NCI-H1048 (cell line): ENCODE measurements at places on chromosomes 16 and 17.

- no peak for DNase-seq
Measured at GRCh38 chr16:10923146-10923649, 19.1 kb downstream of the DEXI start.

- no peak for DNase-seq
Measured at GRCh38 chr17:58320163-58320558, 8.4 kb downstream of the TSPOAP1 start.

DNA sequence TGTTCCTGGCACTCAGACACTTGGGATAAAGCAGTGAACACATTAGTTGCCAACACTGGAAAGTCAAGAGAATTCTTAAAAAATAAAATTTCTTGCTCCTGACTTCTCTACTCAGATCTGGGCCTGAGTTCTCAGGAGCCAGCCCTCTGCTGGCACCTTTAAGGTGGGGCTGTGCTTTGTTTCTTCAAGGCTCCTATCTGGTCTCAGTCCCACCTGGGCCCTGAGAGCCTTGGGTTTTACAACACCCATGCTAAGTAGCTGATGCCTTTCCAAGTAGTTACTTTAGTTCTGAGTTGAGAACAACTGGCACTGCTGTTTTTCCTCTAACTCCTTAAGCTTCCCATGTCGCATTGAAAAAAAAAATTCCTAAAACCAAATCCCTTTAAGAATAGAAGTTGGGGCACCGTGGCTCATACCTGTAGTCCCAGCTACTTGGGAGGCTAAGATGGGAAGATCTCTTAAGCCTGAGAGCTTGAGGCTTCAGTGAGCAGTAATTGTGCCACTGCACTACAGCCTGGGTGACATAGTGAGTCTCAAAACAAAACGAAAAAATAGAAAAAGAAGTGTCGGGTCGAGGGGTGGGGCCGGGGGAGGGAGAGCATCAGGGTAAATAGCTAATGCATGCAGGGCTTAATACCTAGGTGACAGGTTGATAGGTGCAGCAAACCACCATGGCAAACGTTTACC lies 16.6 kb downstream of the CHAD start:
- DNase-seq = no peak

GRCh38 chr17:80612997-80613731 lies 68.5 kb downstream of the RPTOR start:
- DNase-seq = no peak

GRCh38 chr17:55722016-55722736 lies 488 bp downstream of the TMEM100 start:
- DNase-seq = no peak

- no peak for DNase-seq
Measured at GRCh38 chr16:90026135-90026534, 6.9 kb upstream of the DBNDD1 start.

- no peak for DNase-seq
Measured at GRCh38 chr17:46722662-46723285, 95.7 kb downstream of the WNT3 start.

DNA sequence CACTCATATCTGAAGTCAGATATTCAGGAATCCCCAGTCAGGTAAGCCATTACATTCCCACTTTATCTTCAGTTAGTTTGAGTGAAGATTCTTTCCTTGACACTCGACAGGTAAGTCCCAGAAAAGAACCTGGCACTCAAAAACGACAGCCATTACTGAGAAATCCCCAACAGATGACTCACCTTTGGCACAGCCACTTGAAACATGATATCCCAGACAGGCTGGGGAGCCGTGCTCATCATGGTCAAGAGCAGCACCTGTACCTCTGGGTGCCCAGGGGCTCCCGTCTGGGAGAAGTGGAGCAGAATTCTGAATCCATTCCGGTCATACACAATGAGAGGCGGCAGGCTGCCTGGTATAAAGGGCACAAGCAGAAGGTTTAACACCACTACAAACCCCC lies 16.8 kb upstream of the COG7 start:
- no peak for DNase-seq

- DNase-seq = no peak
Measured at GRCh38 chr16:78693496-78693895, 594.0 kb downstream of the WWOX start.

- no peak for DNase-seq
Measured at GRCh38 chr17:17572010-17572785, 19.3 kb downstream of the PEMT start.

- DNase-seq = no peak
Measured at GRCh38 chr17:54368906-54369305, 531.7 kb upstream of the TOM1L1 start.

DNA sequence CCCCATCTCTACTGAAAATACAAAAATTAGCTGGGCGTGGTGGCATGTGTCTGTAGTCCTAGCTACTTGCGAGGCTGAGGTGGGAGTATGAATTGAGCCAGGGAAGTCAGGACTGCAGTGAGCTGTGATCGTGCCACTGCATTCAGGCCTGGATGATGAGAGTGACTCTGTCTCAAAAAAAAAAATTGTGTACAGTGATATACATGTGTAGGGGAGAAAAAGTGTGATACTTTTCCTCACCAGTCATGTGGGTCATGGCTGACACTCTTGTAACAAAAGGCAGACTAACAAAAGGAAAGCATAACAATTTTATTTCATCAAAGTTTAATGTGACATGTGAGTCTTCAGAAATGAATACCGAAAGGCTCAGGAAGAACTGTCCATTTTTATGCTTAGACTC lies 2.0 kb upstream of the ABCC12 start:
- no peak for DNase-seq

DNA sequence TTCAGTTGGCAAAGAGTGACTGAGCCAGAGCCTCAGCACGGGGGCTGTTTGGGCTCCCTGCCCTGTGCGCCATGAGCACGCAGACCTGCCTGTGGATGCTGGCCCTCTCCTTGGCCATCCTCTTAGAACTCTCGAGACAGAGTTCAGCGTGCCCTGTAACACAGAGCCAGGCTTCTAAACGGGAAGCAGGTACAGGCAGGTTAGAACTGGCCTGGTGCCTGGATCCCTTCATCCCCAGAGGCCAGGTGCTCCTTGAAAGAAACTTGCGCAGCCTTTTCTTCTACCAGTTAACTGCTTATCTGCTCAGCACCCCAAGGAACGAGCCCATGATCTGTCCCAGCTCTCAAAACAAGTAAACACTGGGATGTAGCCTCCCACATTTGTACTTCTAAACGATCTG lies 6.9 kb downstream of the CCNF start:
- no peak for DNase-seq

DNA sequence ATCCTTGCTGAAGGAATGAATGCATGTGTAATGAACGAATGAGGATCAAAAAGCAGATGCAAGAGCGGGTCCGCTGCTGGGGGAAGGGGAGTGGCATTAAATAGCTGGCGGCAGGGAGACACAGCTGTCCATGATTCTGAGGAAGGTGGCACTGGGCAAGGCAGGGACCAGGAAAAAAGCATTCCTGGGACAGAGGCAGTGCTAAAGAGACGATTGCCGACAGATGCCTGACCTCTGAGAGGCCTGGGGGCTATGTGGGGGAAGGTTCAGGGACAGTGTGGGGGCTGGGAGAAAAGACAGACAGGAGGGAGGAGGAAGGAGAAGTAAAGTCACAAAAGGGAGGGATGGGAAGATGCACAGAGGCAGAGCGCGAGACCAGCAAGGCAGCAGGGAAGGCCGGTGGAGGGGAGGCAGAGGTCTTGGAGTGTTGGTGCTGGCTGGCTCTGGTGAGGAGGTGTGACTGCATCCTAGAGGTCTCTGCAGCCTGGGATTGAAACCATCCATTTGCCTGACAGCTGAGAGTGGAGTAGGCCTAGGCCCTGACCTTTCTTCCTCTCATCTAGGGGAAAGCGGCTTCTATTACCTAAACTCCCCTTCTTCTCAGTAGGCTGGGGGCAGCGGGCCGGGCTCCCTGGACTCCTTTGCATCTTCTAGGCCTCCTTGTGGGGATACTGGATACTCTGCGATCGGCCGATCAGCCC lies 109.9 kb downstream of the SDK2 start:
- DNase-seq = no peak

DNA sequence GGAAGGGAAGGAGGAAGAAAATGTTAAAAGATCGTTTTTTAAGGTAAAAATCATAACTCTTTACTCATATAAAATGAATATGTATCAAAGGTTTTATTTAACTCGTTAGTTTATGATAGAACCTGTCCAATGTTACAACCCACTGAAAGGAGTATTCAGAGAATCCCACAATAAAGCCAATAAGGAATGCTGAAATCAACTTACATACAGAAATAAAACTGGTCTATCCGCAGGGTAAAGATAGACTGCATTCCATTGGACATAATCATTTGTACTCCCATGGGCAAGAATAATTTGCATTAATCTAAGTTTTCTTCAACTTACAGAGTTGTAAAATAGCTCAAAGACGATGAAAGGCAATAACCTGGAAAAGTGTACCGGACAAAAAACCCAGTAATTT lies 17.9 kb upstream of the BEAN1 start:
- no peak for DNase-seq

DNA sequence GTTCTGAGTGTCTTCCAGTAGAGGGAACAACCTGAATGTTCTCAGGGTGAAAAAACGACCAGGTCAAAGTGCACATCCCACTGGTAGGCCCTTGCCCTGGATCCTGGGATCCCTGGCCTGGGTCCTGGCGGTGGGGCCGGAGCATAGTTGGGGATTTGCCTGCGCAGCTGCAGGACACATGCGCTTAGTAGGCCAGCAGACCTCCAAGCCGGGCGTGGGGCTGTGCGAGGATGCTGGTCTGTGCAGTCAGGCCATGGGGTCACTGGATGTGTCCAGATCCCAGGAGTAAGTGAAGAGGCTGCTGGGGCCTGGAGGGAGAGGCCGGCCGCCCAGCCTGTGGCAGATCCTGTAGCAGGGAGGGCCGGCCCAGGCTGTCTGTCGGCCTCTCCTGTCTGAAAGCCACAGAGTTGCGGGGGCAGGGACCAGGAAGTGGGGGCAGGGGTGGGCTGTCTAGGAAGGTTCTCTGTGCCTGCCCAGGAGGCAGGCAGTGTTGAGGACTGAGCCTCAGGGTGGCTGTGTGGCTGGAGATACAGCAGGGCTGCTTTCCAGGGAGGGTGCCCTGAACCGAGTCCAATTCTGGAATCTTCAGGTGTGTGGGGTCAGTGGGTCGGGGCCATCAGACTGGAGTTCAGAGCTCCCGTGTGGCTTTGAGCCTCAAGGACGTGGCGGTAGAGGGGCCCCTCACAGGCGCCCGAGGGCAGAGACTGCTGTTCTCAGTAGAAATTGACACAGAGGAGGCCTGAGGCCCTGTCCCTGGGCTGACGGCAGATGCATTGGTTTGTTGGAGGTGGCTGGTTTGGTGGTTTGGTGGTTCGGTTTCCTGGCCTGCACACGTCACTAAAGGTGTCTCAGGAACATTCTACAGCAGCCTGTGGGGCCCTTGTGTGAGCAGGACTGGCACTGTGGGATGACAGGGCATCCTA lies 17.2 kb upstream of the NUDT16L1 start:
- DNase-seq = no peak

DNA sequence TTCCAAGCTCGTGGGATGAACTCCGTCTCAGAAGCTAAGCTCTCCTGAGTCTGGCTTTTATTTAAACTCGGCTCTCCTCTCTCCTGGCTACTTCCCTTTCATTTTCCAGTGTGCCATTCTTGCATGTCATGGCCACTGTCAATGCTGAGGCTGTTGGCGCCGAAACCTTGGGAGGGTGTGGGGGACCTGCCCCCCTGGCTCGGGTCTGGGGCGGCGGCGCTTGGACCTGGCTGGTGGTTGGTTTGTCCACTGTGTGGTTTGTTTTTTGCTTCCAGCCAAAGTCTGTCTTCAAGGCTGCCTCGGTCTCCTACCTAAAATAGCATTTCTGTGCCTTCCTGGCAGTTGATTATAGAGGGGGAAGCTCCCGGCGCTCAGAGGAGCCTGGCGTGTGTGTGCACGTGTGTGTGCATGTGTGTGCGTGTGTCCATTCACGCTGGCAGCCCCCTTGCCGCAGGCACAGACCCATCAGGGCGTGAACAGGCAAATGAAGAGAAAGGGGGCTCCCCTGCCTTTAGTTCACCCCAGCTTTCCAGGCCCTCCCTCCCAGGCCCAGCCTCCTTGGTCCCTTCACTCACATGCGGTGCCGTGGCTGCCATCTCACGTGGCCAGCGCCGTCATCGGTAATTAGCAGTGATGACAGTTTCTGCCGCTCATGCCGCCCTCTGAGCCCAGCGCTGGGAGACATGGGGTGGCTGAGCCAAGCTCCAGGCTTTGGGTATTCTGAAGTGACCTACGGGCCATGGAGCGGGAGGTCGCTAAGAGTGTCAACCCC lies 179.9 kb downstream of the SEC14L1 start:
- DNase-seq = no peak

DNA sequence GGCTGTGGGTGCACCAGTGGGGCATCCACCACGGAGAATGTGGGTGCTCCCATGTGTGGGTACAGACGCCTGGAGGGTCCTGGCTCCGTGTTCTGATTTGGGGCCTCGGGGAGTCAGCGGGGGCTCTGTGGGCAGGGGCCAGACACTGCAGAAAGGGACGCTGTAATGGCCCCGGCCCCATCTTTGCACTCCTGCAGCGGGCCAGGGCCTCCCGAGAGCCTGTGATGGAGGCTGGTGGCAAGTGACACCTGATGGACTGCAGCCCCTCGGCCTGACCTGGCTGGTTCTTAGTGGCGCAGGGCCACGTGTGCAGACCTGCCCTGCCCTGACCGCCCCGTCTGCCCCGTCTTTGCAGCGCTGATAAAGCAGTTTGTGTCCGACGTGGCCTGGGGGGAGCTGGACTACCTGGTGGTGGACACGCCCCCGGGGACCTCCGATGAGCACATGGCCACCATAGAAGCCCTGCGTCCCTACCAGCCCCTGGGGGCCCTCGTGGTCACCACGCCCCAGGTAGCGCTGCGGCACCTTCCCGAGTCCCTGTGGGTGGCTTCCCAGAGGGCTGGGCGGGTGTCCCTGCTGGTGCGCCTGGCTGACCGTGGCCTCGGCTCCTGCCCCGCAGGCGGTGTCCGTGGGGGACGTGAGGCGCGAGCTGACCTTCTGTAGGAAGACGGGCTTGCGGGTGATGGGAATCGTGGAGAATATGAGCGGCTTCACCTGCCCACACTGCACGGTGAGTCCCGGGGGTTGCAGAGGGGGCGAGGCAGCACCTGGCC lies 4.7 kb downstream of the NUBP2 start:
- no peak for DNase-seq

GRCh38 chr17:8386841-8387240 lies 3.8 kb upstream of the RPL26 start:
- DNase-seq = no peak

GRCh38 chr17:81831563-81831956 lies 1.5 kb downstream of the MCRIP1 start:
- DNase-seq = no peak

DNA sequence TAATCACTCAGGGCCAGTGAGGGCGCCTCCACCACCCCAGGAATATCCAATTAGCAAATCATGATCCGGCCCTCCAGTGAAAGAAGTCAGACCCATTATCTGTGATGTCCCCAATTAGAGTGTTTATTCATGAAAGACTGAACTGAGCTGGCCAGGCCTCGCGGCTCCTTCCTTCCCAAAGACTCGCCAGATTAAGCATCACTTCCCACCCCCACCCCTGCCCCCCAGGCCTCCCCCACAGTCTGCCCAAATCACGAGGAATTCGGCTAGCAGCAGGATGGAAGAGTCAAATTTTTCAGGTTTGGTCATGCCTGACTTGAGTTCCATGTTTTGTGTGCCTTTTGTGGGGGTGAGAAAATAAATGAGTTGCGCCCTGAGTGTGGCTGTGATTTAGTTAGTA lies 298.4 kb upstream of the SALL1 start:
- no peak for DNase-seq
